ENCODE measurements at places on chromosomes 12 and 14. TPM values are rescaled to one million over a fixed set of nuclear protein-coding genes. Genes with fewer than 3 reads are reported as not detected.
A peak's percentile ranks its signal among the peaks of the same experiment; 100 is the strongest.

- DNase-seq, result no peak
Observed at GRCh38 chr12:50689437-50689836, 74.5 kb upstream of the ATF1 start.

DNA sequence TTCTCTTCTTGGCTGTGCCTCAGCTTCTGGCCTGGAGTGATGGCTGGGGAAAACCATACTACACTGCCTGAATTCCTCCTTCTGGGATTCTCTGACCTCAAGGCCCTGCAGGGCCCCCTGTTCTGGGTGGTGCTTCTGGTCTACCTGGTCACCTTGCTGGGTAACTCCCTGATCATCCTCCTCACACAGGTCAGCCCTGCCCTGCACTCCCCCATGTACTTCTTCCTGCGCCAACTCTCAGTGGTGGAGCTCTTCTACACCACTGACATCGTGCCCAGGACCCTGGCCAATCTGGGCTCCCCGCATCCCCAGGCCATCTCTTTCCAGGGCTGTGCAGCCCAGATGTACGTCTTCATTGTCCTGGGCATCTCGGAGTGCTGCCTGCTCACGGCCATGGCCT is at the start of gene OR10P1:
Gene OR10P1, plus strand, starts transcription at position 40 of the 400 bp plus-strand sequence. Its CDS starts 0 bp downstream, at position 40.
- DNase-seq, result no peak

DNA sequence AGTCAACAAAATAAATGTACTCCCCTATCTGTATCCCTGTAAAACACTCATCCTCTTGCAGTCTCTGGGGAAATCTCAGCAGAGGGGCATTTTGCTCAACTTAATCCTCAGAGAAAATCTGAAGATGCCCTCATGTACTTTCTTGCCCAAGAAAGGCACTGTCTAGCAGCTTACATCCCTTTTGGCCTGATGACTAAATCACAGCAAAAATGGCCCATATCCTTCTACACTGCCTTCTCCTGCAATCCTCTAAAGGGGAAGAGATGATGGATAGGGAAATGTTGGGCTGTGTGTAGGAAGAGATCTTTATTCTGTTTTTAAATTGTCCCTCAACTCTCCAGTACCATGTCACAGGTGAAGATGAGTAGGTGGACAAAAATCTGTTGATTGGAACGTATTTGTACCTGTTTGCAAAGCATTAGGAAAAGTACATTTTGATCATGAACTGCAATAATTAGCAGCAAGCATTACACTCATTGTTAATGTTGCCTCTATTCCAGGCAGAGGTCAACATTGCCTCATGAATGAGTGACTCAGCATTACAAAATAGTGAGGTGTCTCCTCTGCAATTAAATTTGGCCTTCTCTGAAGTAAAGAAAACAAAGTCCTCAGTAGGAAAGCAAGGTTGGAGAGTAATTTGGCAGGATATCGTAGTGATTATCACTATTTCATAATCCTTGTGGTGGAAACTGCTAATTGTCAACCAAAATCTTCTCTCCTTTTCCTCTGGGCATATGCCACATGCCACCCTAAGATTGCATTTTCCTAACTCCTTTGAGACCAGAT is 172.4 kb upstream of the CAND1 start:
- DNase-seq, result peak; percentile 52

- DNase-seq, result no peak
Observed at GRCh38 chr12:43914391-43914790, 78.5 kb downstream of the TMEM117 start.

DNA sequence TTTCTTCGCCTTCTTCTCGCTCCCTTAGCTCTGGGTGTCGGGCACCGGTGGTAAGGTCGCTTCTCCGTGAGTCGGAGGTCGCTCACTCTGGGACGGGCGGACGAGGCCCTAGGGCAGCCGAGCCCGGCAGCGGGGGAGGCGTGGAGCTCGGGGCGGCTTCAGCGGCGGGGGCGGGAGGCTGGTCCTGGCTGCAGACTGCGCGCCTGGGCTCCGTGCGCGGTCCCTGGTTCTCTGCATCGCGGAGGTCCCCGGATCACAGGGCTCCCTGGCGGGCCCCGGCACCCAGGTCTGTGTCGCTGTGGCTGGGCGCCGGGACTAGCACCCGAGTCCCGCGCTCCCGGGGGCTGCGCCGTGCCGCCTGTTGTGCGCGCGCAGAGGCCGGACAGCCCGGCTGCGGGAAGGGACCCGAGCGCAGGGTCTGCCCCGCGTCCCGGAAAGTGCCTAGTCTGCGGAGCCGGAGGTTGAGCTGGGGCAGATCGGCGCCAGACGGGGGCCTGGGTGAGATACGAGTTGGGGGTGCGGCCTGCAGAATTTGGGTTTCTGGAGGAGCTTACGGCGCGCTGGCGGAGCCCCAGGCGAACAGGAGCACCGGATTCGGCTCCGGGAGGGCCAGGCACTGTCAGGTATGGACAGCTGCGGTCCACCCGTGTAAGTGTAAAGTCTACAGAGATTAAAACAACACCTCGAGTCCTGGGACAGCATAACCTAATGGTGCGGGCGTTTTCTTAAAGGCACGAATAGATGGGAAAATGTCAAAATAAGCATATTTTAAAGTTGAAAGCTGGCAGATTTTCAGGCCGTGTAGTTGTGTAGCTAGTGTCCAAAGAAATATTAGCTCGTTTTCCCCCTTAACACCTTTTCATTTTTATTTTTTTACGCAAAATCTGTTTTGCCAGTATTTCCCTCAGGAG is 713 bp downstream of the FRMD6 start:
- peak; percentile 60 for DNase-seq

ARHGEF40 gene
- 22.4 TPM for polyA plus RNA-seq

All from GM23248 (cell line).